Common myeloid progenitor, CD34-positive (primary cell): ENCODE measurements at places on chromosomes 12 and 14.

DNA sequence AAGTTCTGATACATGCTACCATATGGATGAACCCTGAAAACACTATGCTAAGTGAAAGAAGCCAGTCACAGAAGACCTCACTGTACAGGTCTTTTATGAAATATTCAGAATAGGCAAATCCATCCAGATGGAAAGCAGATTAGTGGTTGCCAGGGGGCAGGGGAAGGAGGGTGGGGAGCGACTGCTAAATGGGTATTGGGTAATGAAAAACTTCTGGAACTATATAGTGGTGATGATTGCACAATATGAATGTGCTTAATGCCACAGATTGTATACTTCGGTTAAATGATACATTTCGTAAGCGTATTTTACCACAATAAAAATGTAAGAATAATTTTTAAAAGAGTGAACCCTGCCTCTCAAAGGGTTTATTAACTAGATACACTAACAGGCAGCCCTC is 11.8 kb upstream of the KSR2 start:
- DNase-seq, result no peak

DNA sequence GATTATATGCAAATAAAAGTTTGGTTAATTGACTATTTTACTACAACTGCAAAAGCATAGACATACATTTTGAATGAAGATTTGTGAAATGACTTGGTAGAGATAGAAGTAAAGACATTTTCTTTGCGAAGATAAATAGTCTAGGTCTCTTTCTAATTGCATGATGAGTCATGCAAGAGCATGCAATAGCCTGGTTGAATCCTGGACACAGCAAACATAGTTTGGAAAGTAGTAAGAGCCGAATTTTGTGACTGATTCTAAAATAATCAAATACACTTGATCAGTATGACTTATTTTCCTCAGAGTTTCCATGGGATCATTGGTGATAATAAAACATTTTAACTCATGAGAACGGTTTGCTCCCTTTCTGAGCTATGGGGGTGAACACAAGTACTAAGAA is 27.7 kb upstream of the CAND1 start:
- DNase-seq, result no peak

- no peak for DNase-seq
Measured at GRCh38 chr12:116978791-116979508, 68.2 kb downstream of the FBXW8 start.

DNA sequence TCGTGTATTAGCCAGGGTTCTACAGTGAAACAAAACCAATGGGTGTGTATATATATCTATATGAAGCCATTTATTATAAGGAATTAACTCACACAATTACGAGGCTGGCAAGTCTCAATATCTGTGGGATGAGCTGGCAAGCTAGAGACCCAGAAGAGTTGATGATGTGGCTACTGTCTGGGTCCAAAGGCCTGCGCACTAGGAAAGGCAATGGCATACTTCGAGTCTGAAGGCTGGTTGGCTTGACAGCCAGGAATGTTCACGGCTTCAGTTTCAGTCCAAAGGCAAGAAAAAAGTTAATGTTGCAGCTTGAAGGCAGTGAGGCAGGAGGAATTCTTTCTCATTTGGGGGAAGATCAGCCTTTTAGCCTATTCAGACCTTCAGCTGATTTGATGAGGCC is 893.3 kb upstream of the LRFN5 start:
- DNase-seq, result no peak

DNA sequence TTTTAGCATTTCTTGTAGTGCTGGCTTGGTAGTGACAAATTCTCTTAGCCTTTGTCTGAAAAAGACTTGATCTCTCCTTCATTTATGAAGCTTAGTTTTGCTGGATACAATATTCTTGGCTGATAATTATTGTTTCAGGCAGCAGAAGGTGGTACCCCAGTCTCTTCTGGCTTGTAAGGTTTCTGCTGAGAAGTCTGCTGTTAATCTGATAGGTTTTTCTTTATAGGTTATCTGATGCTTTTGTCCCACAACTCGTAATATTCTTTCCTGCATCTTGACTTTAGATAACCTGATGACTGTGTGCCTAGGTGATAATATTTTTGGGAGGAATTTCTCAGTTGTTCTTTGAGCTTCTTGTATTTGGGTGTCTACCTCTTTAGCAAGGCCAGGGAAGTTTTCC is 41.2 kb downstream of the AEBP2 start:
- DNase-seq, result peak; percentile 44

- DNase-seq, result no peak
Measured at GRCh38 chr14:68970038-68970612, 9.0 kb downstream of the ACTN1 start.

DNA sequence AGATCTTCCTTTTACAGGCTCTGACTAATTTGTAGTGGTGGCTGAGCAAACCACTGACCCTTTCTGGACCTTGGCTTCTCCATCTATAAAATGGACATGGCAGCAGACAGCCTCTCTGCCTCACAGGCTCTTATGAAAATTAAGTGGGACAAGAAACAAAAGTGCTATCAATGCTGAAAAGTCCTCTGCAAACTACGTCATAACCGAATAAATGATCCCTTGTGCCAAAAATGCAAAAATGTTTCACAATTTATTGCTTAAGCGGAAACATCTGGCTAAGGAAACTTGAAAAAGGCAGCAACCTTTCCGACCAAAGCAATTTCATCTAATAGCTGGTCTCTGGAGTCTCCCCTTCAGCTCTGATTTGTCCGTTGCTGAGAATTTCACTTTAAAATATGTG is 108.5 kb upstream of the PLXNC1 start:
- DNase-seq, result peak; percentile 84

- DNase-seq, result peak; percentile 65
Measured at GRCh38 chr12:121400332-121401139, 618 bp downstream of the RNF34 start.

GRCh38 chr12:6839482-6840201 is 1.1 kb upstream of the GNB3 start:
- DNase-seq, result no peak

DNA sequence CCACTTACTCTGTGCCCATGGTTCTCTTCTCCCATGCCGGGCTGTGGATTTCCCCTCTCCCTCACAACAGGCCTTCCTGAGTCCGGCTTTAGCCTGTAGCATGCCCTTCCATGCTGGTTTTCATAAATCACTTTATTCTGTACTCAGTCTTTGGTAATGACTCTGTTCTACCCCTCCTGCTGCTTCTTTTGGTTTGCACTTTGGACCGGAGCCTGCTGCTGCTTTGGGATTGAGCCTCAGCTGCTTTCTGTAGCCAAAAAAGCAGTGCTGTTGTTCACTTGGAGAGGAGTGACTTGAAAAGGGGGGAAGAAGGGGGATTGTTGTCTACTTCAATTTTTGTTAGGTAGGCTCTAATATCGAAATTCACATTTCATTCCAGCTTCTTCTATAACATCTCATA is 8.5 kb upstream of the SLC6A13 start:
- no peak for DNase-seq

DNA sequence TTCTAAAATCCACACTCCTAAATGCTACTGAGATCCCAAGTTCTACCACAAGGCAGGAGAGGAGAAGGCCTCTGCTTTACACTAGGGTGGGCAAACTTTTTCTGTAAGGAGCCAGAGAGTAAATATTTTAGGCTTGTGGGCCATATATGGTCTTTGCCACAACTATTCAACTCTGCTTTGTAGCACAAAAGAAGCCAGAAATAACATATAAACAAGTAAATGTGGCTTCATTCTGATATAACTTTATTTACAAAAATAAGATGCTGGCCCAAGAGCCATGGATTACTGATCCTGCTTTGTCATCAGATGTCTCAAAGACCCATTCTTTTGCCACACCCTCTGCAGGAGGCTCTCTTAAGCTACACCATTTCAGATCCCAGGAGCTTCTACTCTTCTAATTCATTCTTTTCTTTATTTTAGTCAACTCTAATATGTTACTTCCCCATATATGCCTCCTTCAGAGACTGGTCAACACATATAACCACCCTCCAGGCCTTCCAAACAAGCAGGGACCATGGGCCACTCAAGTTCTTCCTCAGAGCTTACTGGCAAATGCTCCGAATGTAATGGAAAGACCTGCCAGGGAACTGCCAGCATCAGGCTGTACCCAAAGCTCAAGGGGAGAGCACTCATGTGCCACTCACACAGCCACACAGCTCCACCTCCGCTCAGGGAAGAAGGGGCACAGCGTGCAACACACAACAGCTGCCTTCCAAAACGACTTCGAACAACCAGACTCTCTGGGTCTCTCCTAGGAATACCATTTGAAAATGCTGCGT is 15.6 kb downstream of the APPL2 start:
- no peak for DNase-seq

DNA sequence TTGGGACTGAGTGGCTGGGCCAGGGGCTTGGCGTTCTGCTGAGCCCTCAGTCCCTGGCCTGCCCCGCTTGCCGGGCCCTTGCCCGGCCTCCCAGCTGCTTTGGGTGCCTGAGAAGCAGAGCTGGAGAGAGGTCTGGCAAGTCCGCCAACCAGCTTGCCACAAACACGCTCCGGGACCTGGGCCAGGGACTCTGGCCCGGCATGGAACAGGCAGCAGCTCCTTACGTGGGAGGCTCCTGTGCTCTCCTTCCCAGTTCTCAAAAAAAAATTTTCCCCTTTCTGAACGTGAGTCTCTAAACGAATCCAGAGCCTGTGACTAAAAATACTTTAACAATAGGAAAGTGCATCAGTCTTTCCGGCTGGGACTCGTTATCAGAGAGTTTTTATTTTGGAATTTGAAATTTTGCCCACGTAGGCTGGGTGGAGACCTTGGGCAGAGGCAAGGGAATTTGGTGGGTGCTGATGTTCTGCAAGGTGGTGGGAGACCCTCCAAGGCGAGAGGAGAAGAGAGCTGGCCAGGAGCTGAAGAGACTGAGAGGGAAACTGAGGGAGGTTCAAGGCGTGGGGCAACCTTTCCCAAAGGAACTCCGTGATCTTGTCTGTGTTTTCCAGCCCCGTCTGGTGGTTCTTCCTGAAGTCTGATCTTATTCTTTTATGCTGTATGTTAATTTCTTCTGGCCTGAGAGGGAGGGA is 6.8 kb upstream of the NR4A1 start:
- DNase-seq, result no peak
